HTR-8/SVneo (cell line): ENCODE measurements at places on chromosomes 2 and 18.

DNA sequence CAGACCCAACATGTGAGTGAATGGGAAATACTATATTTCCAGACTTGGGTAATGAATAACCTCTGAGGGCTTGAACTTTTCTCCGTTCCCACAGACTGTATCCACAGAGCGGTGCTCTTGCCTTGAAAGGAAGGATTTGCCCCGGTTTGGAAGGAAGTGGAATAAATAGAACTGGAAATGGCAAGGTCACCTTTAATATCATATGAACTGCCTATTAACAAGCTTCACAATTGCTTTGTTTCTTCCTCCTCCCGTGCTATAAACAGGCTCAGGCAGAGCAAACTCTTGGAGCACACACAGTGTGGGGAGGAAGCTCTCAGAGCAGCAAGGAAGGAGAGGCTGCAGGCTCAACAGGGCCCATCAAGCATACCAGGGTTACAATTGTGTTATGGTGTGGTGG, 28.5 kb upstream of the DARS1 start:
- DNase-seq, result no peak

- DNase-seq, result no peak
These were observed 3.1 kb downstream of the STK39 start for GRCh38 chr2:168244318-168244717.

DNA sequence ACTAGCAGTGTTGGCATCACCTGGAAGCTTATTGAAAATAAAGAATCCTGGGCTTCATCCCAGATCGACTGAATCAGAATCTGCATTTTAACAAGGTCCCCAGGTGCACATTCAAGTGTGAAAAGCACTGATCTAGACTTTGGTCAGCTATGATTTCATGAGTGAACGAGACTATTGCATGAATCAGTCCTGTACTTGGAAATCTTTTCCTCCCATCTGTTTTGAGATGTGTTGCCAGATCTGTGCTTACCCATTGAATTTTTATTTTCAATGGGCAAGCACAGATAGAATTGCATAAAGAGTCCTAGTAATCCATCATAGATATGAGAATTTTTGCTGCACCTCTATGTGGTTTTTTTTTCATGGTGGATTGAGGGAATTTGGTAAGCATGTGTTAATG, 64.0 kb downstream of the PMS1 start:
- no peak for DNase-seq

- no peak for DNase-seq
These were observed 17.1 kb downstream of the CCT7 start for GRCh38 chr2:73250872-73251846.

- DNase-seq, result no peak
These were observed 347.5 kb upstream of the SALL3 start for GRCh38 chr18:78632111-78632541.

DNA sequence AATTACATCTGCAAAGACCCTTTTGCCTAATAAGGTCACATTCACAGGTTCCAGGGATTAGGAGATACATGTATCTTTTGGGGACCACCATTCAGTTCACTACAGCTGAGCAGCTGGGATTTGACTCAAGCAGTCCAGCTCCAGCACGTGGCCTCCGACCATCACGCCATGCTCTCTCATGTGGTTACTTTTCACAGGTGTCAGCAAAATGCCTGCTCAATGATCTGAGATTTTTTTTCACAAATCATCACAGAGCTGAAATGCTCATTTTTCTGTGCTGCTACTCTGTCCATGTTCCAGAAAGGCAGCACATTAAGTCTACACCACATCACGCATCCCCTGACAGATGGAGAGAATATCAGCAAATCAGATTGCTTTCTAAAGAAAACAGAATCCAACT, 98.5 kb upstream of the RMDN2 start:
- DNase-seq, result no peak

DNA sequence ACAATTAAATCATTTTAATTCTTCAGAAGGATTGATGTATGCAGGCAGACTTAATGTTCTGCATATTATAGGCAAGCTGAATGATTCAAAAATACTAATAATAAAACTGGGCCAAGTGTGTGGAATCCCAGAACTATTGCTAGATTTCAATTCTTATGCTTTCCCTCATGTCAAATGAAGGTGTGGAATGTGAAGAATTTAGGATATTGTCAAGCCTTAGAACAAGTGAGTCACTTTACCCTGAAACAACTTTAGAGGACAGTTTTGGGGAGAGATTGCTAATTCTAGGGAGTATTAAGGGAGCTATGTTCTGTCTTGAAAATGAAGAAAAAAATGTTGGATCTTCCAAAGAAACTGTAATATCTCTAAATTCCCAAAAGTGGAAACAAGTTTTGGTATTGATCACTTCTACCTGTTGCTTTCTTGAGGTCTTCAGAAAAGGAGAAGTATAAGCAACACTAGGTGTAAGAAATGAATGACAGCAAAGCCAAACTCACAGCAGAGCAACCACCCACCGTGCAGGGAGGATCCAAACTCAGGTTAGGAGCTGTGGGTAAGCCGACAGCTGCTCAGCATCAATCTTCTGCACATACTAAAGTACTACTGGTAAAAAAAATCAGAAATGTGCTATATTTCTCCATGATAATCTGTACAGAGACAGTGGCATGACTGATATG, 818.1 kb downstream of the SLC4A3 start:
- peak; percentile 20 for DNase-seq

GRCh38 chr2:116510117-116510671, 1304.3 kb upstream of the DDX18 start:
- no peak for DNase-seq

DNA sequence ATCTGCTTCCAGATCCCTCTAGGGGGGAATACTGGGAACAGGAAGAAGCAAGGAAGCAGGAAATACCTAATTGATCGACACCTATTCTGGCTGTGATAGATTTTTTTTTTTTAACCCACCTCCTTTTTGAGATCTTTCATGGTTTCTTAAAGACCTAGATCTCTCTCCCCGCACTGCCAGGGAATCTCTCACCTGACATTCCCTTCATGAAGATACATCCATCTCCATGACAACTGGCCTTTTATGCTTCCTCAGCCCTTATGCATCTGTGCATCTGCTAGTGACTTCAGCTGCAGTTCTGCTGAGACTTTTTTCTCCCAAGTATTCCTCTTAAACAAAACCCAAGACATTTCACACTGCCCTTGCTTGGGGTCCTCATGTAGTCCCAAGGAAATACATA, 21.1 kb upstream of the CPO start:
- DNase-seq, result no peak

- DNase-seq, result peak; percentile 10
These were observed 300.4 kb downstream of the ZNF407 start for GRCh38 chr18:74897971-74898657.

DNA sequence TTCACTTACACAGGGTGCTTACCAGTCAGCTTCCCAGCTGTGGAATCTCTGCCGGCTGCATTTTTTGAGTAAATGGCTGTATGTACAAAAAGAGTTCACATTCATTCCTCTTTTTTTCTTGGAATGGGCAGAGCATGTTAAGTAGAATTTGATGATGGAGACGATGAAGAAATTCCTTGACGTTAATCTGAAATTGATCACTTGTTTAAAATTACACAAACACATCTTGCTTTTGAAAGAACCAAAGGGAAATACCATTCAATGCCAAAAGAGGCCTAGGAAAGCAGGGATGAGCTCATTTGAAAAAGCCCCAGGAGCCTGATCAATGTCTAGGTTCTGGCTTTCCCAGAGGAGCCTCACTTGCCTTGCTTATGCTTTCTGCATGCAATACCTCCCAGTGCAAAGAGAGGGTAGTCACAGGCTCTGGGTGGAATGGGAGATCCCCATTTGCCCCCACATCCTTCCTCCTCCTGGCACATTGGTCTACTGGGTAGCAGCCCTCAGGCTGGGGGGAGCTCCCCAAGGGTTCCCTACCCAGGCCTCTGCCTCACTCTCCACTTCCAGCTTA, 12.3 kb upstream of the SMAD7 start:
- no peak for DNase-seq

- no peak for DNase-seq
These were observed 1430.2 kb upstream of the PIK3C3 start for GRCh38 chr18:40524881-40525280.

DNA sequence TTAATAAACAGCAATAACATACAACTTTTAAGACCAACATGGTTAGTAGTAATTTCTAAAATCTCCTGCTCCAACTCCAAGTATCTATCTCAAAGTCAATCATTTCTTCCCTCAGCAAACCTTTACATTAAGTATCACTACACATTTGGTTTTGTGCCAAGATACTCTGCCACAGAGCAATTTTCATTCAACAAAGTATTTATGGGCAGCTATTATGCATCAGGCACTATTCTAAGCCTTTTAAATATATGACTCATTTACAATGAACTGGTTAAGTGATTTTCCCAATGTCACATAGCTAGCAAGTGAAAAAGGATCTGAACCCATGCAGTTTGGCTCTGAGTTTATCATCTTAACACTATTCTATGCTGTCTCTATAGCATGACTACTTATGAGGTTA, 264.3 kb downstream of the NOL4 start:
- DNase-seq, result no peak

GRCh38 chr2:191675807-191676721, 1.9 kb upstream of the NABP1 start:
- no peak for DNase-seq

DNA sequence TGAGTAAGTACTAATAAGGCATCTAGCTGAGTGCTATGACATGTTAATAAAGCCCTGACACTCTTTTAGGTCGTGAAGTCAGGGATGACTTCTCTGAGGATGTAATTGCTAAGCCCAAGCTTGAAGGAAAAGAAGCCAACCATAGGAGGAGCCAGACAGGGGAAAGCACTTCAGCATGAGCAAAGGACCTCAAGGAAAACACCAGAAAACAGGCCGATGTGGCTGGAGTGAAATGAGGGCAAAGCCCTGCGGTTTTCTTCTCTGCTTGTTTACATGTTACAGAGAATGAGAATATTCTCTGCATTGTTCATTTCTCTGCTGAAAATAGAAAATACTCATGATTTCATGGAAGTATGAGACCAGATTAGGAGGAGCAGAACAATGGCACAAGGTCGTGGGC, 112.5 kb upstream of the ARHGAP28 start:
- no peak for DNase-seq

DNA sequence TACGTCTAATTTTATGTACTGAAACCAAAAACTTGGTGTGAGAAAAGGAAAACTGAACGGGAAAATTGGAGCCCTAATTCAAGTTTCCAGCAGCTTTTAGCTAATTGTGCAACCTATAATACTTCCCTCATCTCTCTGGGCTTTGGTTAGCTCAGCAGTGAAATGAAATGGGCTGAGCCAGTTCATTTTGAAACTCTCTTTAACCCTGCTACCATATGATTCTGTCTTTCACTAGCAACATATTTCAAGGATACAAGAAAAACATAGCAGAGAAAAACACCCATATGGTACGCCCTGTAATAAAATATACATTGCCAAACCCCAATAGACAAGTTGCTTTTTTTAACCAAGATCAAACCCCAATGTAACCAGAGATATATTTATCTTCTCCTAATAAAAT, 799 bp downstream of the SYT4 start:
- DNase-seq, result no peak

DNA sequence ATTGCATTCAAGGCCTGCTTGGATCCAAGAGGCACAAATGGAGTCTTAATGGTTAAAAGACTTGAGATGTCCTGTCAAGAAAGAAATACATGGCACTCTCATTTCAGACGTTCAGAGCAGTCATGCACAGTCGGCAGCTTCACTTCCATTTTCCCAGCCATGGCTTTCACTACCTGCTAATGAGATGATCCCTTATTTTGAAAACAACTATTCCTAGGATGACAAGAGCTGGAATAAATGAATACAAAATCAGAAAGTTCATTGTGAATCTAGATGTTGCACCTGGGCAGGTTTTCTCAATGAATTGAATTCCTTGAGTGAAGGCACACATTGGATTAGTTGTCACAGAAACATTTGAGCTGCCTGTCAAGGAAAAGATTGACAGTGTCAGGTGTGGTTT, 25.7 kb downstream of the ABCG5 start:
- no peak for DNase-seq

- DNase-seq, result no peak
These were observed 309.5 kb upstream of the LYPD1 start for GRCh38 chr2:132979339-132980093.

- DNase-seq, result no peak
These were observed 41.0 kb downstream of the PTGR3 start for GRCh38 chr18:75167759-75168618.

GRCh38 chr2:12803607-12804006, 86.9 kb downstream of the TRIB2 start:
- DNase-seq, result no peak

DNA sequence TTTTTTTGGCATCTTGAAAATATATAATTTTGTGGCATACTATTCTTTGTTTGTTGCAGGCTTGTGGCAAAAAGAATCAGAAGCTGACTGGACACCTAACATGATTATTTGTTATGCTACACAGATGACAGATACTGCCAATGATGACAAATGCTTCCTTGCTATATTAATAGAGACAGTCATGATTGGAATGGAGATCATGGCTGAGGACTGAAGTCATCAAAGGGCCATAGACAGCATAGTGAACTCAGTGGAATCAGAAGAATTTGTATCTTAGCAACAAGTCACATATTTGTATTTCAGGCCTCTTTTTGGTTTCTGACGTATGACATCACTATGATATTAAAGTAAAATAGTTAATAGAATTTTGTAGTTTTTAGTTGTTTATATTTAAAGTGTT, 1003.8 kb upstream of the DDX18 start:
- peak; percentile 14 for DNase-seq

DNA sequence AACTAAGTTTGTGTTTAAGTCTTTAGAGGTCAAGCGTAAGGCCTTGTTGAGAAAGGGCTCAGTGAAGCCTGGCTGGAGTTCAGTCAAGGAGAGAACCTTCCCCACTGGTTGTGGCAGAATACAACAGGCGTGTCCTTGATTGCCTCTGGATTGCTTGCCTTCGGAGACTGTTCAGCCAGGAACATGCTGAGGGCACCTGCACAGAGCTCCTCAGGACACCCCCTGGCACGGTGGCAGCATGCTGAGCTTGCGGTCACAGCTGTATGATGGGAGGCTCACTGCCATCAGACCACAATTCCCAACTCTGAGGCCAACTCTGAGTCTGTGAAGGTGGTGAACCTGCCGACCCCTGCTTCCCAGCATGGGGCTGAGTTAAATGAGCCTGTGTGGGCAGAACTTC, 130.0 kb downstream of the LPIN1 start:
- no peak for DNase-seq

DNA sequence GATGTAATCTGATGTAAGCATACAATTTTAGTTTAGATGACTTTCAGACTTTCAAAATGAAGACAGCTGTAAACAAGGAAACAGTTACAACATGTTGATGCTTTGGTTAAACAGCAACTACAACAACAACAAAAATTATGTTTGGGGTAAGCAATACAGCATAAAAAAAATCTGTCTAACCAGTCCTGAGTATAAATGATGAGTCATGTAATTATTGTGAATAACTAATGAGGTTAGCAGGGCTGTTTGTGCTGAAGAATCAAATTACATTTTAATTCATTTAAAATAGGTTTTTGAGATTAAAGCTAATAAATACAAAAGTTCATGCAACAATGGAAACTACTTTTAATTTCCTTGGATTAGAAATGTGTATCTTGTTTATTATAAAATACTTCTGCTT, 266.9 kb downstream of the LRP1B start:
- no peak for DNase-seq

GRCh38 chr2:9398881-9399780, 24.2 kb downstream of the ITGB1BP1 start:
- DNase-seq, result no peak
